ENCODE measurements at places on chromosomes 7 and 10.

DNA sequence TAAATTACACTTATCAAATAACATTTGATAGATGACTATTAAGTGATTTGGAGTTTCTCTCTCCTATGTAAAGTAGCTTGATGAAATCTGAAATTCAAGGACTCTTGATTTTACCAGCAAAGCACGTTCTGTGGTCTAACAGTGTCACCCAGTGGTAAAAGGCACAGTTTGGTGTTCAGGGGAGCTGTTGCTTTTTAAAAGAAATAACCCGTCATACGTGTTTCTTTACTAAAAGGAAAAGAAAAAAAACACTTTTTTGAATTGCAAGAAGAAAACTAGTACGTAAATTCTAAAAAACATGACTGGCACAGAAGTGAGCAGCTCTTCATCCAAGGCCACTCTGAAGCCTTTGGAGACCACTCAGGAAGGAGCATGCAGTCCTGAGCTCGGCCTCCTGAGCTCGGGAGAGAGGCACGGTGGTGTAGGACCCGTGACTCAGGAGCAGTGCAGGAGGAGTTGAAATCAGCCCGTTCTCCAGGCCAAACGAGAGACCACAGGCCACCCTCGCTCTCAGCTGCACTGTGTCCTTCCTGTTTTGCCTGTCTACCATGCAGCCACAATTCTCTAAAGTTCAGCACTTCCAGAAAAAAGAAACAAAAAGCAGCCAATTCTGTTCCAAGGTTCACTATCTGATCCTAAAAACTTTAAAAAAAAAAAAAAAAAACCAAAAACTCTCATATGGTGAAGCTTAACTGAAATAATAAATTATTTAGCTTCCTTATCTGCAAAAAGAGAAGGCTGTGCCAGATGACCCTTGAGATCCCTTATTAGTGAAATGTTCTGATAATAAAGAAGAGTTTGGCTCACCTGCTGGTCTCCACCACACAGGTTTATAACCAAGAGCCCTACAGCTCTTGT, 212.6 kb upstream of the FRMD4A start:
- no peak for DNase-seq

- no peak for DNase-seq
These were observed 138.2 kb upstream of the SORCS3 start for GRCh38 chr10:104502907-104503306.

GRCh38 chr7:23700046-23700445, 10.0 kb upstream of the STK31 start:
- no peak for DNase-seq

- no peak for DNase-seq
These were observed 137.6 kb upstream of the PLXNA4 start for GRCh38 chr7:132713893-132714292.

DNA sequence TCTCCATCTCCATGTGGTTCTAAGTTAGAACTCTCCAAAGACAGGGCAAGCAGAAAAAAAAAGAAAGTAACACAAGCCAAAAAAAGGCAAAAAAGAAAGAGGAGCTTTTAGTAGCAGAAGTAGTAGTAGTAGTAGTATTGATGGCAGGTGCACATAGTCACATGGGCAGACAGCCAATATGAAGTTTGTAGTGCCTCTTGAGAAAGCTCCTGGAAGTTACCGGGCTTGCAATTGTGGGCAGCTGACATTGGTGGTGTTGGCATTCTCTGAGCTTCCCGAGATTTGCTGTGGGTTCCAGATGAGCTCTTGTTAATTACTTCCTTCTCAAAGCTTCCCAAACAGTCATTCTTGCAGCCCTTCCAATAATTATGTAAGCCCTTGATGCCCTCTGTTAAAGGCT, 1128.5 kb downstream of the TYW1 start:
- DNase-seq, result no peak

GRCh38 chr7:140478246-140479061, 851 bp downstream of the MKRN1 start:
- peak; percentile 17 for DNase-seq

DNA sequence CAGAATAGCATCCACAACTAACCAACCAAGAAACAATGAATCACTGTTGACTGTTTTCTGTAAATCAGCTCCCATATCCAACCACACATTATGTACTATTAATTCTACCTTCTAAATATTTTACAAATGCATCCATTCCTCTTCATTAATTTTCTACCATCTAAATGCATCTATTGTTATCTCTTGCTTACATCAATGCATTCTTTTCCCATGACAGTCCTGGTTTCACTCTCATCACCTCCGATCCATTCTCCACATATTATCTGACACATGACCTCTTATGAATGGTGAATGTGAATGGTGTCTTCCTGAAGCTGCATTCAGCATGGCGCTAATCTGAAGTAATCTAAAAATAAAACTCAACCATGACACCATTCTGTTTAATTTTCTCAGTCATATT, 153.8 kb upstream of the CALCR start:
- DNase-seq, result no peak

DNA sequence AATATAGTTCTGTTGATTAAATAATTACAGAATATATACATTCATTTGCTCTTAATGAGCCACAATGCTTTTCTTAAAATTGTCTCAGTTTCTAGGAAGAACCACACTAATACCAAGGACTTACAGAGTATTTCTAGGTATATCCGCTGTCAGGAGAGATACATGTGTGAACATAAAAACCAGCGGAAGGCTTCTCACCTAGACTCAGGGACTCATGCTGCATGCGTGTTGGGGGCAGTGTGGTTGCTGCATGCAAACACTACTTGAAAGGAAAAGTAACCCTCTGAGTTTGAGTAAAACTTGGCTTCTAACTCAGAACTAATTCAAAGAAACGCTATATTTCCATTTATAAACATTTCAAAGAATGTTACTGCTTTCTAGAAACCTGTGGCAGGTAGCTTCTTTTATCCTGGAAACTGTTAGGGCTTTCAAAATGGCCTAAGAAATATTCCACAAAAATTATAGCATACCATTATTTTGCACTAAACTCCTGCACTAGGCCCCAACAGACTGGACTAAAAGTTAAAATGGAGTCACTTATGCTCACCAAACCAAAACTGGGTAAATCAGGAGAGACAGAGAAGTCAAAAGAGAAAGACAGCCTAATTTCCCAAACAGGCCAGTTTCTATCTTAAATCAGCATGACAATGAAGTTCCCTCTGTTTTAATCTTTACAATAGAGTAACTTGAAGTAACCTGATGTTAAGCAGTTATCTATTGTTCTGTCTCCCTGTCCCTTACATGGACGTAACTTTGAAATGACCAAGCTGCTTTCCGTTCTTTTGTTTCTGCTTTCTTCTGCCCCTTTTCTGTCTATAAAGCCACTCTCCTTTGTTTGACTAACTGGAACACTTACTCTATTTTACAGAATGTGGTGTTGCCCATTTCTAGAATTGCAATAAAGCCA, 95.2 kb upstream of the FAM133B start:
- DNase-seq, result peak; percentile 51

GRCh38 chr7:1698951-1699350, 28.9 kb downstream of the ELFN1 start:
- no peak for DNase-seq

DNA sequence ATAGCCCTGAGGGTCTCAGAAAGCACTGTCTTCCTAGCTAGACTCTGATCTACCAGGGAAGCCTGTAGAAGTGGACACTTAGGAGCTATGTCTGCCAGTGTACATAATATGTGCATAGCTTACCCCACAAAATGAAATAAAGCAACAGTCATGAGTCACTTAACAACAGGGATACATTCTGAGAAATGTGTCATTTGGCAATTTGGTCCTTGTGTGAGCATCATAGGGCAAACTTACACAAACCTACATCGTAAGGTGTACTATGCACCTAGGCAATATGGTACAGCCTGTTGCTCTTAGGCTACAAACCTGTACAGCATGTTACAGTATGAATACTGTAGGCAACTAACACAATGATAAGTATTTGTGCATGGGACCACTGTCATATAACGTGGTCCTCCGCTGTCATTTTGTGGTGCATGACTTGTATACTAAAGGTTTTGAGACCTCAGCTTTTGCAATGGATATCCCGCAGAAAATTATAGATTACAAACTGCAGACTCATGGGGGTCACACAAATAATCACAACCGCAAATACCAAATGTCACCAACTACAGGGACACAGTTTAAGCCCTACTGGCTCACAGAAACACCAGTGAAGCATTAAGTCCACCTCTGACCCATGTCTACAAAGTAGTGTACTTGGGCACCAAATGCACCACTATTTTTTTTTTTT, 1.7 kb downstream of the URGCP start:
- DNase-seq, result no peak

- DNase-seq, result no peak
These were observed 9.3 kb downstream of the EVX1 start for GRCh38 chr7:27251652-27252590.

DNA sequence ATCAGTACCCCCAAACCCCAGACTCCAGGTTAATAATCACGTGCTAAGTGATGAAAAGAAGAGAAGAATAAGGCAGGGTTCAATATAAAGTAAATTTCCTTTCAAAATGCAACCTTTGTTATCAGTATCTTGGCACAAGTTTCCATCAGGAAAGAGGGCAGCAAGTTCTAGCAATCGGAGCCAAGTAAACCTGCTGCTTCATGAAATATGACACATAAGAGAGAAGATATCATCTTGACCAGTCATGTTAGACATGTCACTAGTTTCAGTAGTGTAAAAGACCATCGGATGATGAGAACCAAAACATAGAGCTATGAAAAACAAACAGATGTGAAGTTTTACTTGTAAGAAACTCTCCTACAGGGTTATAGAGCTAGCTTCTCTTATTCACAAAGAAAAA, 44.0 kb downstream of the AASS start:
- no peak for DNase-seq

DNA sequence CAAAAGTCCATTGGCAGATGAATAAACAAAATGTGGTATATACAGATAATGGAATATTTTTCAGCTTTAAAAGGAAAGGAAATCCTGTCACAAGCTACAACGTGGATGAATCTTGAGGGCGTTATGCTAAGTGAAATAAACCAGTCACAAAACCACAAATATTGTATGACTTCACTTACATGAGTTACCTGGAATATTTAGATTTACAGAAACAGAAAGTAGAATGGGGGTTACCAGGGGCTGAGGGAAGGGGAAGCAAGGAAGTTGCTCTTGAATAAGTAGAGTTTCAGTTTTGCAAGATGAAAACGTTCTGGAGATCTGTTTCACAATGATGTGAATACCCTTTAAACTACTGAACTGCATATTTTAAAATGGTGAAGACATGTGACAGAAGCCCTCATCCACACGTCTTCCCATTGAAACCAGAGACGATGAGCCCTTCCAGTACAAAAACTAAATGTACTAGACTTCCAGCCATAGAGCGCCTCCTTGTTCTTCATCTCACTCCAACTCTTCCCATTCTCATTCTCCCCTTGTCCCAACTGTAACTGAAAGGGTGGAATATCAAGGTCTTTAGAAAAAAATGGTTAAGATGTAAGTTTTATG, 62.4 kb downstream of the MICU1 start:
- no peak for DNase-seq

DNA sequence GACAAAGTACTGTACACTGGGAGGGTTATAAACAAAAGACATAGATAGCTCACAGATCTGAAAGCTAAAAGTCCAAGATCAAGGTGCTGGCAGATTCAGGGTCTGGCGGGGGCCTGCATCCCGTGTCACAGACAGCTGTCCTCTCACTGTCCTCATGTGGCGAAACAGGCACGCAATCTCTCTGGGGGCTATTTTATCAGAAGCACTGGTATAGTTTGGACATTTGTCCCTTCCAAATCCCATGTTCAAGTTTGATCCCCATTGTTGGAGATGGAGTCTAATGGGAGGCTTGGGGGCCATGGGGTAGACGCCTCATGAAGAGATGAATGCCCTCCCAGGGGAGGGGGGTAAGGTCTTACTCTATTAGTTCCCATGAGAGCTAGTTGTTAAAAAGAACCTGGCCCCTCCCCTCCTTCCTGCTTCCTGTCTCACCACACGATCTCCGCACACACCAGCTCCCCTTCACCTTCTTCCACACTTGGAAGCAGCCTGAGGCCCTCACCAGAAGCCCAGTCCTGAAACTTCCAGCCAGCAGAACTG, 72.5 kb upstream of the UCN3 start:
- no peak for DNase-seq

DNA sequence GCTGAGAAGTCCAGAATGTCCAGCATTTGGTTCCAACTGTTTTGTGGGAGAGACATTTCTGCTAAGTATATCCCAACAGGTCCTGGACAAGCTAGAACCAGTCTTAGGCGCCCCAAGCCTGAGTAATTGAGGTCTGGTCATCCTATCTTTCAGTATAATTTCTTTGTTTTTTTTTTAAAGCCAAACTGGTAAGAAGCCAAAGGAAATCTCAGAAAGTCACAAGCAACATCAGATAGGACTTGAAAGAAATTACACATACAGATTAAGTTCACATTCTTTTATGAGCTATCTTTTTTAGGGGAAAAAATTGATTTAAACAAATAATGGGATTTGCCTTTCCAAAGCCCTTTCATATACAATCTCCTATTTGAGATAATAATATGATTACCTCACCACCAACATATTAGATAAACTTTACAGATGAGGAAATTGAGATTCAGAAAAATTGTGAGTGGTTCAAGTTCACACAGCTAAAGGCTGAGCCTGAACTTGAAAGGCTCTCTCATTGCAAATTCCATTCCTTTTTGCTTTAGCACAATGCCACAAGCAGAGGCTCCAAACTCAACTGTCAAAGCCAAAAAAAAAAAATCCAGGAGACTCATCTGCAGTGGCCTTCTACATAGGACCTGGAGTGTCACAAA, 15.0 kb downstream of the PDLIM1 start:
- no peak for DNase-seq

DNA sequence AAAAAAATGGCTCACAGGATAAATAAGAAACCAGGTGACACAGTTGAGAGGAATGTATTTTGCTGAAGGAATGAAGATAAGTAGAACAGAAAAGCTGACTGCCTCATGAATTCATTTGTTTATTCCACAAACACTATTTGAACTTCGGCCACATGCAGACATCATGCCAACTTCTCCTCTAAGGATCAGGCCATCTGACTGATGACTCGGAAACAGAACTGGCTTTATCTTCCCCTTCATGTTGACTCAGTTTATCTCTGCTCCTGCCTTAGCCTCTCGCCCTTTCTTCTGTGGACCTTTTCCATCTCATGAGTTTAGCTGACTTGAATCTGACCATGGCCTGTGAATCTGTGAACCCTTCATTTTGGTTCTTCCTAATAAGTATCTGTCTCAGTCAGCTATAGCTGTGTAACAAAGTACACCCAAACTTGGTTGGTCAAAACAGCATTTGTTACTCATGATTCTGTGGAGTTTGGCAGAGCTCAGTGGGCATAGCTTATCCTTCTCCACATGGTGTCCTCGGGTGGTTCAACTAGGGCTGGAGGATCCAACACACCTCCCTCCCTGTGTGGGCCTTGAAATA, 44.0 kb upstream of the GRID1 start:
- DNase-seq, result no peak

DNA sequence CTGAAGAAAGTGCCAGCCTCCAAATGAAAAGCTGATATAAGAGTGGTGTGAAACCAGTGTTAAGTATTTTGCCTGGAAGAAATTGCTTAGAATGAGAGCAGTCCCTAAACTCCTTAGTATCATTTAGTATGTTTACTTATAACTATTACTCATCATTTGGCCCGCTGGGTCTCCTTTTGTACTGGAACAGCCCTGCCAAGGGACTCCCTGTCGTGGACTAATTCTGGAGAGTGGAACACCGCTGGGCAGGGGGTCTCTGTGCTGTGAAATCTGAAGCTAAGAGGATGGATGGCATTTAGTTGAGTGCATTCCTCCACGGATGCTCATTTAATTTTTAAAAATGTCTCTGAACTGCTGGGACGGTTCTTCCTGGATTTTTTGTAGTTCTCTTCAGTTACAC, 889.9 kb upstream of the C7orf33 start:
- no peak for DNase-seq
